ENCODE measurements at places on chromosomes 7 and 10.

- DNase-seq, result no peak
Observed at GRCh38 chr10:111083222-111084095, 6.6 kb downstream of the ADRA2A start.

- DNase-seq, result no peak
Observed at GRCh38 chr10:57968328-57969016, 299.2 kb downstream of the IPMK start.

DNA sequence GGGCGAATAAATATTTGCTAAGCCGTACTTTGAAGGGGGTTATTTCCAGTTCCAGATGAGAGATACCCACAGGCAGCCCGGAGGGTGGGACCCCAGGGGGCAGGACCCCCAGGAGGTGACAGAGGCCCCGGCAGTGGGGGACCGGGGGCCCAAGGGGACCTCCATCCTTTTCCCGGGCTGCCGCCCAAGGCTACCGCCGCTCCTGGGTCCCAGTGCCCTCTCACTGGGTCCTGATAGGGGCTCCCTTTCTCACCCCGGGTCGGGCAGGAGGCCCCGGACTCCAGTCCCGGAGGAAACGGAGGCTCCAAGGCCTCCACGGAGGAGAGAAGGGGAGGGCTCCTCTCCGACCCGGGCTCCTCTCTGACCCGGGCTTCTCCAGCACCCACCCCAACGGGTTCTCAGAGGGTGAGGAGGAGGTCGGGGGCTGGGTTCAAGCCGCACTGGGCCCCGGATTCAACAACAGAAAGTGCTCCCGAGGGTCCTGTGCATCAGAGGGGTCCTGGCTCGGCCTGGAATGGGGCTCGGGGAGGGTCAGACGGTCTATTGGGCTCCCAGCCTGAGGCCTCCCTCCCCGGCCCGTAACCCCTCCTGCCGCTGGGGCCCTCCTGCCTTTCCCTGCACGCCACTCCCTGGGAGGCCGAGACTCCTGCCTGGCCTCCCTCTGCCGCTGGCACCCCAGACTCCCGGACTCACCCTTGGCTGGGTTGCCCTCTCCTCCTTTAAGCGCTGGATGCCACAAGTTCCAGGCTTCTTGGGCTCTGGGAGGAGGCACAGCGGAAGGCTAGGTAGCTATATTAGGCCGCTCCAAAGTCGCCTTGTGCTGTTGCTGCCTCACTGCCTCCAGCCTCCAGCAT, 62.5 kb downstream of the ZNF37A start:
- DNase-seq, result no peak

- DNase-seq, result no peak
Observed at GRCh38 chr7:157192861-157193260, 54.1 kb downstream of the UBE3C start.

DNA sequence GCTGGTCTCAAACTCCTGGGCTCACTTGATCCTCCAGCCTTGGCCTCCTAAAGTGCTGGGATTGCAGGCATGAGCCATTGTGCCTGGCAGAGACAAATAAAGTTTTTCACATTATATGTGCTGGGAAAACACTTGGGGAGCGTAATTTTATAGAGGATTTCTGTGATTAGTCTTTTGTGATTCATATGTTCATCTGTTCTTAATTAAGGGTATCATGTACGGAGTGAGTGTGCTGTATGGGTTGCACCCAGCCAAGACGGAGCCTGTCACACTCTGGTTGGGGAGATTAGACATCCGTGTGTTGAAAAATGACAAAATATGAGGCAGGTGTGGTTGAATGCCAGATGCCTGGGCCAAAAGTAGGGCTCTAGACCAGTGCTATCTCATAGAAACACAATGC, 10.3 kb downstream of the ADRB1 start:
- no peak for DNase-seq

- DNase-seq, result no peak
Observed at GRCh38 chr10:20698837-20699236, 198.3 kb downstream of the NEBL start.

GRCh38 chr7:130673066-130673465, 4.5 kb upstream of the COPG2 start:
- no peak for DNase-seq

DNA sequence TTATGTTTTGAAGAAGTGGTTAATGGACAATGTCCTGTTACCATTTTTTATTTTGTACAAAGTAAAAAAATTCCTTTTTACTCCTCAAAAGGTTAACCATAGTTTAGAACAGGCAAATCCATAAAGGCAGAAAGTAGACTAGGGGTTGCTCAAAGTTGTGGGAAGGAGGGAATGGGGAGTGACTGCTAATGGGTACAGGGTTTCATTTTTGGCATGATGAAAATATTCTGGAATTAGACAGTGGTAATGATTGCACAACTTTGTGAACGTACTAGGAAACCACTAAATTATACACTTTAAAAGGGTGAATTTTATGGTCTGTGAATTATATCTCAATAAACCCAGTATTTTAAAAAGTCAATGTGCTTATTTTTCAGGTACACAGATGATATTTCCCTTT, 35.4 kb upstream of the CDK14 start:
- no peak for DNase-seq

GRCh38 chr7:152336754-152337368, 98.9 kb downstream of the KMT2C start:
- no peak for DNase-seq

DNA sequence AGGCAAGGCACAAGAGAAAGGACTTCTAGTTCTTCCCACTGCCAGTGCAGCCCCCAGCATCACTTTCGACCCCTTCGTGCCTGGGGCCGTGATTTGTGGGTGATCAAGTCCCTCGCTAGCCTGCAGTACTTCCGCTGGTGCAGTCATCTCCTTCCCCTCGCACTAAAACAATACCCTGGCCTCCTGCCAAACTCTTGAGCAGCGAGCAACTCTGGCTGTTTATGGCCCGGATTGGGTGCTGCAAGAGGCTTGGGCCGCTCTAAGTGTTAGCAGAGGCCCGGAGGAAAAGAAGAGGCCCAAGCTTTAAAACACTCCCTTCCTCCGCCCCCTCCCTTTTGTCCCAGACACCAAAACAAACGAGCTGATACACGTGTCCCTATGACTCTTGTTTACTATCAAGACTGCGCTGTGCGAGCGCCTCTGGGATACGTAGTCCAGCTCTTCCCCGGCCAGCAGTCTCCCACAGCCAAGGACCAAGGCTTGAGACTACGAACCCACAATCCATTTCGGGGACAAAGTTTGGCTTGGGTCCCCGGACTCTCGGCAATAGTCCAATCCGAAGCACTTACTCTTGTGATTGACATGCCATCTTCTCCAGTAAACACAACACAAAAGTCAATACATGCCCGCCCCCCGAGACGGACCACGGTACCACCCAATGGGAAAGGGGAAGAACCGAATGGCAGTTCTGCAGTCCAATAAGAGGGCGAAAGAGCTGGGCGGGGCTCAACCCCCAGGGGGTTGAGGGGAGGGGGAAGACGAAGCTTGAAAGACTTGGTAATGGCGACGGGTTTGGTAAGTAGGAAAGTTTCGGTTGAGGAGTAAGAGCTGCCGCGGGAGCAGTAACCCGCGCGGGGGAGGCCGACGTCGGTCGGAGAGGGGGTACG, at the start of gene HBP1:
Gene HBP1, plus strand, starts transcription at position 771 of the 887 bp plus-strand sequence. CDS start 10,891 bp downstream, outside the sequence.
- peak; percentile 98 for DNase-seq

GRCh38 chr7:142896151-142896550, 10.6 kb upstream of the TRPV6 start:
- no peak for DNase-seq

DNA sequence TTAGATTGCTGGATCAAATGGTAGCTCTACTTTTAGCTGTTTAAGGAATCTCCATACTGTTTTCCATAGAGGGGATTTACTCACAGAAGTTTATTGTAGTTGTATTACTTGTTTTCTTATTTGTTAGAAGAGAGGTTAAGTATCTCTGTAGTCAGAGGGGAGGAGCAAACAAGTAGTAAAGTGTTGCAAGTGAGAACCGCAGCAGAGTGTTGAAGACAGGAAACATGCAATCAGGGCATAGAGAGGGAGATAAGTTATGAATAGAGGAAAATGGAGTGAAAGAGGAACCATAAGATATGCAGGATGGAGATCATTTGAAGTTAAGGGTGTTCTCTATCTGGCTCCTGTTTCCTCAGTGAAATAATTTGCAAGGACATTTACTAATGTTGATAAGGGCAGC, 331.4 kb upstream of the TMEM229A start:
- no peak for DNase-seq

DNA sequence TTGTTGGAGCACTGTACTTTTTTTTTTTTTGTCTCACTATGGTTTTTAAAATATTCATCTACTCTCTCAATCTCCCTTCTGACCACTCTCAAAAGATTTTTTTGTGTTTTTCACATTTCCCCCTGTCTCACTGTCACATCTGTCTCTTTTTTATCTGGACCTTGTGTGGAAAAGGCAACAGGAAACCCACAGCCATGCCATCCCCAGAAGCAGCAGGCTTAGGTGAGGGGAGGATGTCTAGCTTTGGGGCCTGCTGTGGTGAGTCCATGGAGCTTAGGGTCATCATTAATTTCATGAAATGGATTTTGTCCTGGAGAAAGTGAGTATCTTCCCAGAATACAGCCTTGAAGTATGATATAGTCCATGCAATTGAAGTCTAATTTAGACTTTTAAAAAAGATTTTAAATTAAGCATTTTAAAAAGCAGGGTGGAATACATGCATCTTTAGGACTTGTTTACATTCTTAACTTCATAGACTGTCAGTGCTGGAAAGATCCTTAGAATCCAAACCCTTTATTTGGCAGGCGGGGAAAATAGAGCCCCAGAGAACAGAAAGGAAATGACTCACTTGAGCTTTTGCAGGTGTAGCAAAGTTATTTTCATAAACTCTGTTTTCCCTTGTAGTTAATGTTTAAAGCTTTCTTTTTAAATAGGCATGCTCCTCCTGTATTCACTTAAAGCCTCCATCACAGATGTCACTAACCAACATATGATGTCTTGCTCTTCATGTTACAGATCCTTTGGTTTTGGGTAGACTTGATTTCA, 25.1 kb downstream of the MINDY4 start:
- no peak for DNase-seq
